Cortex of kidney (tissue), 1 donor: ENCODE measurements at places on chromosomes 1 and 21.

GRCh38 chr1:29437946-29438345 is 201.6 kb downstream of the PTPRU start:
- DNase-seq, result no peak

DNA sequence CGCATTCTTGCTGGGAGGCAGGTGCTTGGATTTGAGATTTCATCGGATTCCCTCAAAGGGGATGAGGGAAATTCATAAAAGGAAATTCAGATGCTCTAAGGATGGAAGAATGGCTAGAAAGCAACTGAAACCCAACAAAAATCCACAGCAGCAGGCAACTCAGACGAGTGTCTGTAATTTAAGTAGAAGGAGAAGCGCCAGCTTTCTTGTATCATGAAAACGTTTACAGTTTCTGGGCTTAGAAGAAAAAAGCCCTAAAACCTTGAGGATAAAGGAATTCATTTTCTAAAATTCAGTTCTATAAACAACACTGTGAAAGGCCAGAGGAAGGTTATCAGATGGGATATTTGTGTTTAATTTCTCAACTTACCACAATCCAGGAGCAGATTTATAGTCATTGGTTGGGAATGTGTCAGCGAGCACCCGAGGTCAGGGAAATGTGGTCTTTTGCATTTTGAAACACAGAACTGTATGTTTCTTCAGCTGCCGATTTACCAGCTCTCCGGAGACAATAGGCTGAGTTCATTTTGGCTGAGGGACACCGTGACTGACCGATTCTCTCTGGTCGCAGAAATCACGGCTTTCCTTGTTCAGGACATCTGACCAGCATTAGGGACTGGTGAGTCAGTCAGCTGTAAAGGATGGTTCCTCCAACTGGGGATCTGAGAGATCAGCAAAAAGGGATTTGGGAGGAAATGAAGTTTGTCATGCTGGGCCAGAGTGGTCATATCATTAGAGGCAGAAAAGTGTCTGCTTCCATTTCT is 111.6 kb upstream of the ERRFI1 start:
- DNase-seq, result no peak

DNA sequence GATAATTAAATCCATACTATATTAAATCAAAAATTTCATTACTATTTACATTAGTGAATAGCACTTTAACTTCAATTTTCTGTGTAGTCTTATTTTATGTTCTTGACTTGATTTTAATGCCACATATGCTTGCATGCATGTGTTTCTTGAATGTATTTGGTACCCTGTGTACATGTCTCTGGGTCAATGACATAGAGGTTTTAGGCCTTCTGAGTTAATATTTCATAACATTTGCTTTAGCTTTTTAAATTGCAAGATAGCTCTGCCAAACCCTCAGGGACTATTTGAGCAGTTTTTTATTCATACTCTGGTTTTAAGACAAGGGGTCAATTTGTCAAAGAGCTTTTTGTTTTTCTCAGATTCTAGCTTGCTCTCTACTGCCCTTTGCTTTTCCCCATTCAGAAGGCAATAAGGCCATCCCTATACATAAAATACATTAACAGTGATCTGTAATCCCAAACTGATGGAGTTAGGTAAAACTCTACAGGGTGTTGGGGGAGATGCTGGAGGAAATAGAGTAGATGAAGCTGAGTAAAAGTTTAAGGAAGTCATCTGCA is 5.0 kb downstream of the MLLT11 start:
- no peak for DNase-seq

GRCh38 chr1:240508201-240508600 is 103.8 kb downstream of the GREM2 start:
- no peak for DNase-seq

- no peak for DNase-seq
These were observed 147.2 kb downstream of the ETS2 start for GRCh38 chr21:38952890-38953289.

- DNase-seq, result no peak
These were observed 2.8 kb downstream of the NRIP1 start for GRCh38 chr21:15061747-15062605.

GRCh38 chr21:43778469-43779335 is 2.6 kb upstream of the CSTB start:
- no peak for DNase-seq

- DNase-seq, result no peak
These were observed 52.0 kb upstream of the CAMK1G start for GRCh38 chr1:209531549-209531948.

GRCh38 chr1:43387976-43388599 is 1.5 kb downstream of the MED8 start:
- no peak for DNase-seq

- no peak for DNase-seq
These were observed 27.1 kb upstream of the PLEKHM2 start for GRCh38 chr1:15657021-15657420.
